Naive thymus-derived CD4-positive, alpha-beta T cell (primary cell): ENCODE measurements at places on chromosomes 5 and 9.

- no peak overlapping the region for H3K27ac ChIP-seq
- no peaks in the 10 kb centered on the region for H3K36me3 ChIP-seq
- H3K4me1 ChIP-seq, result no peaks in the 10 kb centered on the region
- no peak for DNase-seq
- H3K4me3 ChIP-seq, result no peak overlapping the region
Measured at GRCh38 chr5:107314330-107314729, 356.4 kb downstream of the EFNA5 start.

DNA sequence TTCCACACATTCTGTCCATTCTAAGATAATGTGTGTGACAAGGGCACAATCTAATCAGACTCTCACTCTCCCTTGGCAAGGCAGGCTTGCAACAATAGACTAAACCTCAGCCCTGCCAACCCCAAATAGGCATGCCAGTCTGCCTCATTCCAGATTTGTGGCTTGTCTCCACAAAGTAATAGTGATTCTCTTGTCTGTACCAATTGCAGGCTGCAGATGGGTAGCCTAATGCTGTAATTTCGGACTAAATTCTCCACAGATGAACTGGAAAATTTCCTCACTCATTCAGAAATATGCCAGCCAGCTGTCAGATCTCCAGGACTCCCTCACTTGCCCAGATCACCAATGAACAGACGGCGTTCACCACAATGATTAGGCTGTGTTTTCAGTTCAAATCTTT lies 413.6 kb downstream of the ELAVL2 start:
- no peak overlapping the region for H3K27ac ChIP-seq
- no peak overlapping the region for H3K4me3 ChIP-seq
- DNase-seq, result no peak
- no peaks in the 10 kb centered on the region for H3K27me3 ChIP-seq
- no peaks in the 10 kb centered on the region for H3K4me1 ChIP-seq
- H3K36me3 ChIP-seq, result no peaks in the 10 kb centered on the region

DNA sequence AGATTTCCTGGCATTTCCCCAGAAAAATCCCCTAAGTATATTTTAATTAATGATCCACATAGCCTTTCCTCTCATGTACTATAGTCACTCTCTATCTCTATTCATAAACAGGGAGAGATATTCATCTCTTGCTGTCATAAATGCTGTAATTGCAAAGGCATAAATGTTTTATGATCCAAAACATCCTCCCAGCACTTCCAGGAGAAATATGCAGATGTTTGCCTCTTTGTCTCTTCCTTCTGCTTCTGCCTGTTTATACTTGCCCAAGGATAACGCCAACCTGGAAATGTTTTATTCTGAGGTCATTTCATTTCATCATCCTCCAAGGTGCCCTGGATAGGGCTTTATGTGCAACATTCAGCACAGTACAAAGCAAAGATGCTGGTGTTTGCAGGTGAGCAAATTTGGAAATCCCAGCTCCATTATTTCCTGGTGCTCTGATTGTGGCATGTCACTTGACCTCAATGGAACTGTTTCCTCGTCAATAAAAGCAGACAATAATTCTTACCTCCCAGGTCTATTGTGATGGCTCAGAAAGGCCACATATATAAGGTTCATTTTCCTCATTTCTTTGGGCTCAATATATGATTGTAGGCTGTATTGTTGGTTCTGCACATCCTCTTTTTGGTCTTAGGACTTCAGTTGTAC lies 6.9 kb downstream of the TNFSF15 start:
- no peak overlapping the region for H3K4me3 ChIP-seq
- no peak overlapping the region for H3K27ac ChIP-seq
- no peaks in the 10 kb centered on the region for H3K36me3 ChIP-seq
- no peak for DNase-seq
- no peaks in the 10 kb centered on the region for H3K27me3 ChIP-seq
- H3K4me1 ChIP-seq, result no peaks in the 10 kb centered on the region

DNA sequence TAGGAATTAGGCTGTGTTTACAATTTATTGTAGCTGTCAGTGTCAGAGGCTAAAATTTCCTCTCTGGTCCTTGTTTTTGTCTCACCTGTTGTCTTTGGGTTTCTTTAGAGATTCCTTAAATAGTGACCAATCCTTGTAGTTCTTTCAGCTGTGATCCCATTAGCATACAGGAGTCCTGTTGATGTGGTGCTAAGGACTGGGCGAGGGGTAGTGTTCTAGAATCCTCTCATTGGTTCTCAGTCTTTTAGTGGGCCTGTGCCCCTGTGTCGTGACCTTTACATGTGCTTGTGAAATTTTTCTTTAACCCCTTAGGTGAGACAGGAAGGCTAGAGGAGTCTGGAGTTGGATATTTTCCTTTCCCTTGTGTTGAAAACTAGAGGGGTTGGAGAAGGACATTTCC lies 51.2 kb downstream of the ZNF618 start:
- no peak overlapping the region for H3K27ac ChIP-seq
- no peaks in the 10 kb centered on the region for H3K27me3 ChIP-seq
- no peak for DNase-seq
- H3K4me3 ChIP-seq, result no peak overlapping the region
- H3K36me3 ChIP-seq, result no peaks in the 10 kb centered on the region

DNA sequence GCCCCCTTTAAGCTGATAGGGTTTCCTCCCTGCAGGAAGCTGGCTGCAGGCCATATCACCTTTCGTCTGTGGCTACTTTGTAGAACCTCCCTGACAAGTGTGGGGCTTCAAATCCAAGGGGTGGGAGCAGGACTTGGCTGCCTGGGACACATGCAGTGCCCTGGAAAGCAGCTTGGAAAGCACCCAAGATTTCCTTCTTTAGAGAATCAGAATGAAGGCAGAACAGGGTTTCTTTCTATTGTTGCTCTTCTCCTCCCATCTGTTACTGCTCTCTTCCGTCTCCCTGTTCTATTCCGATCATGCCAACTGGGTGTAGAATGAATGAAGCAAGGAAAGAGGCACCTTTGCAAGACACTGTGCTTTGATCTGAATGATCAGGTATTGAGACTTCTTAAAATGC lies 282.2 kb downstream of the MED10 start:
- no peaks in the 10 kb centered on the region for H3K4me1 ChIP-seq
- no peaks in the 10 kb centered on the region for H3K27me3 ChIP-seq
- H3K4me3 ChIP-seq, result no peak overlapping the region
- no peak for DNase-seq
- H3K36me3 ChIP-seq, result no peaks in the 10 kb centered on the region

- no peak overlapping the region for H3K4me3 ChIP-seq
- no peaks in the 10 kb centered on the region for H3K36me3 ChIP-seq
- H3K4me1 ChIP-seq, result no peaks in the 10 kb centered on the region
Measured at GRCh38 chr9:18451406-18451805, 22.5 kb upstream of the ADAMTSL1 start.

GRCh38 chr9:135251996-135252760 lies 164.7 kb downstream of the OLFM1 start:
- H3K27me3 ChIP-seq, result no peaks in the 10 kb centered on the region
- no peaks in the 10 kb centered on the region for H3K36me3 ChIP-seq
- no peak overlapping the region for H3K4me3 ChIP-seq

GRCh38 chr5:177369645-177370440 lies 12.1 kb downstream of the RGS14 start:
- H3K4me3 ChIP-seq, result no peak overlapping the region
- peaks cover 67% of the 10 kb centered on the region for H3K36me3 ChIP-seq
- H3K27me3 ChIP-seq, result no peaks in the 10 kb centered on the region
- DNase-seq, result no peak
- H3K4me1 ChIP-seq, result peaks cover 38% of the 10 kb centered on the region
- peak overlapping the region; percentile 51 for H3K27ac ChIP-seq

DNA sequence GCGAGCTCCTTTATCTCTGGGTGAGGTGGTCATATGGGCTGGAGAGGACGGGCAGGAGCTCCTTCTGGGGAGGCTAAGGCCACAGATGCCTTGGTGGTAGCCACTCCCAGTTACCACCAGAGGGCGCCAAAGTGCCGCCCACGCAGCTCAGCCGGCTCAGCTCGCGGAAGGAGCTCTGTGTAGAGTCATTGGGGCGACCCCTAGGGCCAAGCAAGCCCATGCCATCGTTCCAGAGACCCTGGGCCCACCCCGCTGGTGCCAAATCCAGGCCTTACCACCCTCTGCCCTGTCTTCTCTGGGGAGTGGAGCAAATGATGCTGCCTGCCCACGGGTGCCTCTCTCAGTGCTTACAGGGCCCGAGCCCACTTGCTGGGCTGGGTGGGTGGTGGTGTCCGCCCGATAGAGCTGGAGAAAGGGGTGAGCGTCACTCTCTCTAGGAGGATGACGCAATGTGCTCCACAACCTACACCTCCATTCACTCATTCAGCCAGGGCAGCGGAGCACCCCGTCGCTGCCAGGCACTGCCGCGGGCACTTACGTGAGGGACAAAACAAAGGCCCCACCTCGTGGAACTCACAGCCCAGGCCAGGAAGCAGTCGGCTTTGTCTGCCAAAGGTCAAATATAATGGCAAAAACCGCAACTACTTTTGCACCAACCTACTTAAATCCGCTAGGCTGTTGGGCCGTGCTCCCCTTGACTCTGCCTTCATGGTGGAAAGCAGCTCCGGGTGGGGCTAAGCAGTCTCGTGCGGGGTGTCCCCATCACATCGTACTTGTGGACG lies 13.8 kb downstream of the TSPAN17 start:
- H3K27me3 ChIP-seq, result no peaks in the 10 kb centered on the region
- no peak overlapping the region for H3K27ac ChIP-seq
- peaks cover 31% of the 10 kb centered on the region for H3K4me1 ChIP-seq
- H3K36me3 ChIP-seq, result no peaks in the 10 kb centered on the region

GRCh38 chr9:19809422-19810269 lies 20.8 kb upstream of the SLC24A2 start:
- H3K27me3 ChIP-seq, result no peaks in the 10 kb centered on the region
- H3K36me3 ChIP-seq, result no peaks in the 10 kb centered on the region
- no peak for DNase-seq
- H3K4me3 ChIP-seq, result no peak overlapping the region
- no peaks in the 10 kb centered on the region for H3K4me1 ChIP-seq
- no peak overlapping the region for H3K27ac ChIP-seq
